ENCODE measurements at places on chromosomes 16 and 17. TPM values are rescaled to one million over a fixed set of nuclear protein-coding genes. Genes with fewer than 3 reads are reported as not detected.

CEP295NL gene
- 6.6 TPM for total RNA-seq

C17orf75 gene
- total RNA-seq, result 14.0 TPM

TNFSF12 gene
- total RNA-seq, result 50.5 TPM

NDEL1 gene
- 66.0 TPM for total RNA-seq

All from left lung (tissue), 14 donors.